Activated CD4-positive, alpha-beta memory T cell treated with anti-CD3 and anti-CD28 coated beads, Interleukin-2, amount 10 ng/mL, durations not matched to agents 7 days and 5 days (primary cell): ENCODE measurements at places on chromosomes 16 and 17.
A peak's percentile ranks its signal among the peaks of the same experiment; 100 is the strongest.

DNA sequence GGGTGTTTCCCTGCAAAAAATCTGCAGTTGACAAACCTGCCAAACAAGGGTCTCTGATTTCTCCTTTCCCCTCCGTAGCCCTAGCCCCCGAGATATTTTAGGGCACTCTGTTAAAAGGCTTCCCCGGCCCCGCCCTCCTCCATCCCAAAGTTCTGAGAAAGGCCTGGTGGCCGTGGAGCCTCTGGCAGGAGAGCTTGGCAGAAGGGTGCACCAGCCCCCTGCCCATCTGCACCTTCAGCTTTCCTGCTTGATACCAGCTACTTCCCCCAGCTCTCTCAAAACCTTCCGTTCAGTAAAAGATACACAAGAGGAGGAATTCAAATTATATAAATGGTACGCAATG is 711 bp upstream of the CANT1 start:
- H3K27ac ChIP-seq: peak overlapping the region; percentile 49
- DNase-seq: no peak
- H3K4me3 ChIP-seq: peak overlapping the region; percentile 94
- peaks cover 17% of the 10 kb centered on the region for H3K36me3 ChIP-seq

GRCh38 chr17:63116228-63116627 is 150.2 kb downstream of the TANC2 start:
- H3K4me3 ChIP-seq: no peak overlapping the region
- no peak overlapping the region for H3K27ac ChIP-seq
- H3K27me3 ChIP-seq: no peaks in the 10 kb centered on the region
- no peaks in the 10 kb centered on the region for H3K36me3 ChIP-seq
- no peak for DNase-seq

GRCh38 chr17:77893144-77894044 is 65.1 kb upstream of the TNRC6C start:
- peaks cover under 1% of the 10 kb centered on the region for H3K4me1 ChIP-seq
- H3K27ac ChIP-seq: no peak overlapping the region
- peaks cover 18% of the 10 kb centered on the region for H3K27me3 ChIP-seq
- no peaks in the 10 kb centered on the region for H3K36me3 ChIP-seq
- DNase-seq: no peak

DNA sequence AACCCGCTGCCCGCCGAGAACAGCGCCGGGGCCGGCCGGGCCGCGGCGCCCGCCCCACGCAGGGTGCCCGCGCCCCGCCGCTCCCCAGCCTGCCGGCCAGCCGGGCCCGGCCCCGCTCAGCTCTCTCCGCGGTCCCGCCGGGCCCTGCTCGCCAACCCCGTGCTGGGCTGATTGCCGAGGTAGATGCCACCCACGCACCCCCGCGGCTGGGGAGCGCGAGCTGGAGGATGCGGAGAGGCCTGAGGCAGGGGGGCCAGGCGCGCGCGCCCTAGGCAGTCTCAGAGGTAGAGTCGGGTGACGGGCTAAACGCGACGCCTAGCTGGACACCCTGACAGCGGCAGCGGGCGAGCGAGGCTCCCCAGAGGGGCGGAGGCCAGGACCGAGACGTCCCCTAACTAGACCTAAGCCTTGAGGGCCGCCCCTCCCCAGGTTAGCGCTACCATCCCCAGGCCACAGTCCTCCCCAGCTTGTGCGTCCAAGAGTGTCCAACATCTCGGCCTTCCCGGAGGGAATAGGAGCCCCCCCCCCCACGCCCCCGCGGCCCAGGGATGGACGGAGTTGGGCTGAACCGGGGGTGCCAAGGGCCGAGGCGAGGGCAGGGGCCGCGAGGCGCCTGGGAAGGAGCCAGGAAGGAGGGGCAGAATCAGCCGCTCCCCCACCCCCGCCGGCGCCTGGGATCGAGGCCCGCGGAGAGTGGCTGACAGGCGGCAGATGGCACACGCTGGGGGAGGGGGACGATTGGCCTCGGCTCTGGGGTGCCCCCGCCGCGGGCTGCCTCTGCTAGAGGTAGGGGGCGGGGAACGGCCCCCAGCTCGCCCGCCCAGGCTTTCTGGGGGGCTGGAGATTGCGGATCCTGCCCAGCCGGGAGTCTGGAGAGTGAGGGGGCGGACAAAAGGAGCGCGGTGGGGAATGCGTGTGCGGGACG is 2.5 kb upstream of the ZNF423 start:
- peaks cover 43% of the 10 kb centered on the region for H3K27me3 ChIP-seq
- H3K4me3 ChIP-seq: no peak overlapping the region
- H3K36me3 ChIP-seq: no peaks in the 10 kb centered on the region
- no peak overlapping the region for H3K27ac ChIP-seq
- H3K4me1 ChIP-seq: peaks cover 14% of the 10 kb centered on the region
- no peak for DNase-seq

- no peaks in the 10 kb centered on the region for H3K27me3 ChIP-seq
- H3K27ac ChIP-seq: peak overlapping the region; percentile 41
- H3K4me1 ChIP-seq: peaks cover 49% of the 10 kb centered on the region
Measured at GRCh38 chr16:84570739-84571403, 47.0 kb downstream of the COTL1 start.
